Pancreas (tissue), 10 donors: ENCODE measurements at places on chromosomes 16 and 17. TPM values are rescaled to one million over a fixed set of nuclear protein-coding genes. Genes with fewer than 3 reads are reported as not detected.

DNA sequence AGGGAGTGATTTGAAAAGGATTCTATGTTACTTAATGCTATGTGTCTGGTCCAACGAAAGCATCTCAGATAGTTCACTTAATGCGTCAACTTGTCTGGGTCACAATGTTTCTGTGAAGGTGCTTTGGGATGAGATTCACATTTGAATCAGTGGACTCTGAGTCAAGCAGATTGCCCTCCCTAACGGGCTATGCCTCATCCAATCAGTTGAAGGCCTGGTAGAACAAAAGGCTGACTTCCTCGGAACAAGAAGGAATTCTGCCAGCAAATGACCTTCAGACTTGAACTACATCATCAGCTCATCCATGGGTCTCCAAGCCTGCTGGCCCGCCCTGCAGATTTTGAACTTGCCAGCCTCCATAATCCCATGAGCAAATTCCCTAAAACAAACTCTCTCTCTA lies 15.2 kb downstream of the EMP2 start:
- no peak for DNase-seq

- DNase-seq = no peak
Observed at GRCh38 chr16:57479205-57479975, 6.9 kb downstream of the DOK4 start.

DNA sequence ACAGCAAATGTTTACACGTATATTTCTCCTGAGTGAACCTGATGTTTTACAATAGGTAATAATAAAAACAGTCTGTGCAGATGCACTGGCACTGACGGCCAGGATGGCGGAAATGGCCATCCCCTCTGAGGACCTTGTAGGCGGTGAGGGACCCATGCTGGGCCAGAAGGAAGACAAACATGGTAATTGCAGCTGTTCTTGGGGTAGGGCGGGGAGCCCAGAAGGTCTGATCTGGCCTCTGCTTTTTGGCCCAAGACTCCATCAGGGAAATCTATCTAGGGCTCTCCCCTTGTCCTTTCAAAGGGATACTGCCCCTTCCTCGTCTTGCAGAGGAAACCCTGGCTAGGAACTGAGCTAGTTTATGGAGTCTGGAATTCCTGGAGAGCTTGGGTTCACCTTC lies 7.4 kb upstream of the LGALS9 start:
- DNase-seq = no peak

GRCh38 chr17:61848247-61848646 lies 15.1 kb downstream of the BRIP1 start:
- DNase-seq = no peak

GRCh38 chr17:33751702-33752065 lies 458.6 kb upstream of the ASIC2 start:
- no peak for DNase-seq

DNA sequence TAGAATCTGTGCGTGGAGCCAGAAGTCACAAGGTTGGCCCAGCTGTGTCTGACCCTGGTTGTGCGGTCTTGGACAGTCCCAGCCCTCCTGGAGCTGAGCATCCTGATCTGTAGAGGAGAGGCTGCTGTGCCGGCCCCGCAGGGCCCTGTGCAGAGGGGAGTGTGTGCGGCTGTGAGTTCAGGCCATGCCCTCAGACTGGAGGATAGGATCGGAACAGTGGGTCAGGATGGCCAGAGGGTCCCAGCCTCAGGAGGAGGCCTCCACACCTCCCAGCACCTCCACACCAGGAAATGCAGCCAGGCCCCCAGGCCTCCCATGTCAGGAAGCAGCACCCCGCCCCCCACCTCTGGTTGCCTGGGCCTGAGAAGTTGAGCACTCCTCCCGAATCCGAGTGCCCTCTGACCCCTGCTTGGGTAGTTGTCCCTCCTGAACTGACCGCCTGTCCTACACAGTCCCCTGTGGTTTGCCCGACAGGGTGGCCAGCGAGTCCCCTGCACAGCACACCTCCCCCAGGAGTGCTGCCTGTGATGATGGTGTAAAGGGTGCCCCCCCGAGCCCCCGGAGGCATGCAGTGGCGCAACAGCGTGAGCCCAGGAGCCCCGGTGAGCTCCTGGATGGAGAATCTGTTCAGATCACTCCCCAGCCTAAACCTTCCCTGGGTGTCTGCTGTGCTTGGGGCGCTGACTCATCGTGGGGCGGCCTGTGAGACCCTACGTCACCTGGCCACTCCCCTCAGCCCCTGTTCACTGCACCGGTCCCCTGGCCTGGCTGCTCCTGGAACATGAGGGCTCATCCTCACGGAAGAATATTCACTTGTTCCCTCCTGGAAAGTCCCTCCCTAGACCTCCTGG lies 285.2 kb downstream of the SEC14L1 start:
- no peak for DNase-seq

DNA sequence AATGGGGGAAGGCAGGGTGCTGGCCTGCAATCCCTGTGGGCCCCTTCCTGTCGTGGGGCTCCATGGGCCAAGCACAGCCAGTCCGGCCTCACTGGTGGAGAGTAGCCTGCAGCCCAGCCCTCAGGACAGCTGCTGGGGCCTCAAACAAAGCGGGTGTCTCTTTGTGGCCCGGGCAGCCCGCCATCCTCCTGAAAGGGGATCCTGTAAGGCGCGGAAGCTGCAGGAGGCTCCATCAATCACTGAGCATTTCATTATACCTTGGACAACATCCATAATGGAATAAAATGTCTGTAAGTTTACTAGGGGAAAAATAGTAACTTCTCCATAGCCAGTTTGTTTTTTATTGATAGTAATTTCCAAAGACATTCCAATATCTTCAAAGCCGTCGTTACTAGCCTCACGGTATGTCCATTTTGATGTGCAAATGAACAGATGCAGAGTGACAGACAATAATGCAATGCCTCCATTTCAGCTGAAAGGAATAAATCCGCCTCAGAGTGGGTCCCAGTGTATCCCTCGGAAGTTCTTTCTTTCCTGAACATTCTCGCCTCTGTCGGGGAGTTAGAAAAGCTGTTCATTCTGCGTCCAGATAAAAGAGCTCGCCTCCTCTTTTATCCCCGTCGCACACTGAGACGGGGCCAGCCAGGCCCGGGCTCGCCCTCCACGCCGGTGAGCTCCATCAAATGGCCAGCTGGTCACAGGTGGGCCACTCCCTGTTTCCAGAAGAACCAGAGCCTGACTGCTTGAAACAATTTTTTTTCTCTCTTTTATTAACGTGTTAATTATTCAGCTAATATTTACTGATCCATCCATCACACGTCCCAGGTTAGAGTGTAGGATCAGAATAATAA lies 14.4 kb downstream of the WSCD1 start:
- DNase-seq = no peak

- no peak for DNase-seq
Observed at GRCh38 chr16:4386951-4387565, 15.4 kb downstream of the VASN start.

GRCh38 chr17:14196377-14196997 lies 40.2 kb downstream of the CDRT15 start:
- DNase-seq = no peak

GRCh38 chr17:56136301-56136700 lies 17.0 kb upstream of the ANKFN1 start:
- DNase-seq = no peak

DNA sequence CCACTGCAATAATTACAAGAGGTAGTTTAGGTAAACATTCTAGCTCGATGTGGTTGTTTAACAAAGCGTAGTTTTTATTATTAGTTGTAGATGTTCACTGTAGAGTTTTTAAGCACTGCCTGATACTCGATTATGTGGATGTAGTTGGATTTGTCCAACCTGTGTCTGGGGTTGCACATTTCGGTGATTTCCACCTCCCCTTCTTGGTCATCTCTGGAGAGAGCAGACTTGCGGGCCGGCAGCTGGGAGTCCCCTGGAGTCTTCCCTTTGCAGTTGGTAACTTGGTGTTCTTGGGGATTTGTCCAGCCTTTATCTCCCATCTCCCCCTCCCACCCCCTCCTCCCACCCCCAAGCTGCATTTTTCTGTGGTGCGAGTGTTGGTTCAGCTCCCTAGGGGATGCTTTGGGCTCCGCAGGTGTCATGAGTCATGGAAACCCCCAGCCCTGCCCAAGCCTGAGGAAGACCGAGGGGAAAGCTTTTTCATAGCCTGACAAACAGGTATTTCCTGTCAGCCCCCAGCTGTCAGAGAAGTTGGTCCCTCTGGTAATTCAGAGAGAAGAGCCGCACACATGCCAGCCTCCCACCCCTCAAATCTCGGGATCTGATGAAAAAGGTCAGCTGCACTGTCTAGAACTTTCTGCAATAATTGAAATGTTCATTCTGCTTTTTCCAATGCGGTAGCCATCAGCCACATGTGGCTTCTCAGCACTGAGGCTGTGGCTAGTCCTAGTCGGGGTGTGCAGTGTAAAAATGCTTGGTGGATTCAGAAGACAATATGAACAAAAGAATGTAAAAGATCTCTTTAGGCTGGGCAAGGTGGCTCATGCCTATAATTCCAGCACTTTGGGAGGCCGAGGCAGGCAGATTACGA lies 50.3 kb downstream of the KSR1 start:
- DNase-seq = no peak

FBXW10B gene
- polyA plus RNA-seq = 1.4 TPM

TBC1D3H gene
- not detected for polyA plus RNA-seq

ANKRD40CL gene
- not detected for polyA plus RNA-seq
